Suppressor macrophage (primary cell): ENCODE measurements at places on chromosomes 11 and 22.

- no peak for DNase-seq
Measured at GRCh38 chr11:92978271-92979111, 9.0 kb downstream of the MTNR1B start.

- DNase-seq = no peak
Measured at GRCh38 chr11:119512369-119512768, 89.4 kb upstream of the THY1 start.

GRCh38 chr11:110890995-110891394 lies 178.8 kb upstream of the ARHGAP20 start:
- no peak for DNase-seq

- DNase-seq = no peak
Measured at GRCh38 chr11:10777393-10777793, 26.3 kb downstream of the CTR9 start.

DNA sequence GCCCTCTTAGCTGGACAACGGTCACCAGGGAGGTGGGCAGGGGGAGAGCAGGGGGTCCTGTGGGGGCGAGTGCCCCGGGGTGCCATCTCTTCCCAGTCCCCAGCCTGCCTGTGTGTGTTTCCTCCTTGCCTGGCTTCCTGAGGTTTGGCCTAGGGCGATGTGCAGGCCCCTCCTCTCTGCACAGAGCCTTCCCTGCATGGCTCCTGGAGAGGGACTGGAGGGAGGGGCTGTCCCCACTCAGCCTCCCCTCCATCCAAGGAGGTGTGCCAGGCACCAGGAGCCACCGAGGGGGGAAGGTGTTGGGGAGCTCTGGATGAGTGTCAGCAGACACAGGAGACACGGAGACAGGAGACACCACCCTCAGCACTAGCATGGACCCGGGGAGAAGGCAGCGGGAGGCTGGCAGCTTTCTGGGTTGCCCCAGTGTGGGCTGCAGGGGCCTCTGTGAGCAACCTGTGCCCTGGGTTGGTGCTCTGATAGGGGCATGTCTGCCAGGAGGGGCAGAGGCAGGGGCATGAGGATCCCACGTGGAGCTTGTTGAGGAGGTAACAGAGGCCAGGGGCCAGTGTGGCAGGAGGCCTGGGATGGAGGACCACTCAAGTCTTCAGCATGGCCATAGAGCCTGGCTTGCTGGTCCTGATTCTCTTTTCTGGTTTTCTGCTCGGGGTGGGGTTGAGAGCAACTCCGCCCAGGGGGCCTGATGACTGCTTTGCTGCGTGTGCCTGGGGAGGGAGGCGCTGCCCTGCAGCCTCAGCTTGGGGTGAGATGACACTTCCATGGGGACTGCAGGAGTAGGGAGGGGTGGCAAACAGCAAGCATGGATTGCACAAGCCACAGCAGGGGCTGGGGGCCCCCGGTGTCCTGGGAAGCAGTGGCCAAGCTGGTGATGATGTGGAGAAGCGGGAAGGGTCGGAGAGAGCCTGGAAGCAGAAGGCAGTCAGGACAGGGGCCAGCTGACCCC lies 78.8 kb downstream of the ST3GAL4 start:
- no peak for DNase-seq

DNA sequence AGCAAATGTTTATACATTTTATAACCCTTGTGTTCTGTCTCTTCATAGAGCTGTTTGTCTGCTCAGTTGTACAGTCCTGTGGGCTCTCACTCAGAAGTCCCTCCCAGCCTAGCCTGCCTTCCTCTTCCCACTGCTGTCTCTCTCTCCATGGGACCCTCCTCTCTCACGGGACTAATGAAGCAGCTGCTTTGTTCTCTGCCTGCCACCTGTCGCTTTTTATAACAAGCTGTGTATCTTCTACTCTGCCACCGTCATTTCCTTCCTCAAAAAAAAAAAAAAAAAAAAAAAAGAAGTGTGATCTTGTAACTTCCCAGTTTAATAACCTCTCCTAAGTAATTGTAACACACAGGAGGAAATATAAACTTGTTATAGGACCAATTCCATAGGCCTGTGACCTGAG lies 92.2 kb upstream of the ALKBH3 start:
- peak; percentile 74 for DNase-seq

GRCh38 chr11:35116762-35117640 lies 22.0 kb upstream of the CD44 start:
- no peak for DNase-seq

- DNase-seq = no peak
Measured at GRCh38 chr22:24806663-24807001, 621 bp downstream of the SGSM1 start.
